ENCODE measurements at places on chromosomes 5 and 9.
A peak's percentile ranks its signal among the peaks of the same experiment; 100 is the strongest.

DNA sequence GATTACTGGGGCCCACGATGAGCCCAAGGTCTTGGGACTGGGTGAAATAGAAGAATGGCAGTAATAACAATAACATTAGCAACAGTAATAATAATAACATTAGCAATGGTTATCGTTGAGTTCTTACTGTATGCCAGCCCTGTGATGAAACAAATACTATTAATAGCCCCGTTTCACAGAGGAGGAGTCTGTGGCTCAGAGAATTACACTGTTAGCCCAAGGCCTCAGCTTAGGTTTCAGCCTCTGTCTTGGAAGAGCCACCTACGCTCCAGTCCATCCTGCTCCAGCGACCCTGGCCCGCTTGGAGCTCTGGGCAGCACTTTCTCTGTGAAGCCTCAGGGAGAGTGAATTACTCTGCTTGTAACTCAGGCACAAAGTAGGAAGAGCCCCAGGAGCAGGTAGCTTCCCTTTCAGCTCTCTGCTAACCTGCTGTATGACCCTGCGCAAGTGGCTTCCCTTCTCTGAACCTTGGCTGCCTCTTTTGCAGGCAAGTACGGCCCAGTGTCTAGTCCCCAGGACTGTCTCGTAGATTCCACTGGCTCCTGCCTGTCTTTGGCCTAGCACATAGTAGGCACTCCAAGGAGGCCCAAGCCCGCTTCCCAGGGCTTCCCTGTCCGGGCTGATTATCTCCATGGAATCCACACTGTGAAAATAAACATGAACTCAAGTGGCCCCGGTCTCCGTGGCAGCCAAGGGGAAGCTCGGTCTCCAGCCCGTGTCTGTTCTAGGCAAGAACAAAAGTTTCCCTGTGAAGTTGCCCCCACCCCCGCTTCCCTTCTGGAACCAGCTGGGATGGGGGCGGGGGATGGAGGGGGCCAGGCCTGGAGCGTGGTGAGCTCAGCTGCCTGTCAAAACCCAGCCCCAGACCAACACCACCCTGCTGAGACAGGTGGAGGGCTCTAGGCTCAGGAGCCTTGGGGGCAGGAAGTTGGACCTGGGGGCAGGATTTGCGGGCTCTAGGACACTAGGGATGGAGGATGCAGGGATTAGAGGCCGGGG, 26.2 kb upstream of the LMX1B start:
- peak; percentile 64 for DNase-seq

- no peak for DNase-seq
These were observed 26.9 kb downstream of the GPRIN1 start for GRCh38 chr5:176583076-176583475.

DNA sequence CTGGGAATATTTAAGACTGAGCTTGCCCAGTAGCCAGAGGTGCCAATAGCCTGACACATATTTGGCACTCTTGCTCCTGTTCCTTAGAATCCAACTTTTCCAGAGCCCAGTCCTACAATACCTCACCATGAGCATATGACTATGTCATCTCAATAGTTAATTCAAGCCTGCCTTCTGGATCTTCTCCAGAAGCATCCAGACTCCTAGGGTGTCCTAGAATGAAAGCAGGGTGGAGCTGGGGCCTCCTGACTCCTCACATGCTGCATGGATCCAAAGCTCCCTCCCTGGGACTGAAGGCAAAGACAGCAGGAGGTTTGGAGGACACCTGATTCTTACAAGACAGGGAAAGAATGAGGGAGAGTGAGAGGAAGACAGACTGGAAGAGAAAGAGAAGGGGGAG, 37.9 kb downstream of the SH3TC2 start:
- no peak for DNase-seq

DNA sequence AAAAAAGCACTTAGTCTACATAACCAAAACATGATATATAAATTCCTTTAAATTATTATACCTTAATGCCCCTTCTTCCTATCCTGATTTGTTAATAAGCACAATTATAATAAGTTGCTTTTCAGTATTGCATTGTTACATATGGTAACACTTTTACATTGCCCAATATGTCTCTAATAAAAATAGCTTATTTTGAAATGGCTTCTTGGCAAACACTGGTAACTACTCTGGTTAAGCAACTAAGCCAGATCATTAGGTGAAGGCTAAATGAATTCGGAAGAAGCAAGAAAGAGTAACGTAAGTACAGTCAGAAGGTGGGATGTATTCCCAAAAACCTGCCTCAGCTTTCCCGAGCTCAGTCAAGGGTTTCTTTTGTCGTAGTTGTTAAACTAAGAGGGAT, 85.3 kb downstream of the TTC39B start:
- no peak for DNase-seq

- no peak for DNase-seq
These were observed 3.3 kb upstream of the MEF2C start for GRCh38 chr5:88886252-88886651.

DNA sequence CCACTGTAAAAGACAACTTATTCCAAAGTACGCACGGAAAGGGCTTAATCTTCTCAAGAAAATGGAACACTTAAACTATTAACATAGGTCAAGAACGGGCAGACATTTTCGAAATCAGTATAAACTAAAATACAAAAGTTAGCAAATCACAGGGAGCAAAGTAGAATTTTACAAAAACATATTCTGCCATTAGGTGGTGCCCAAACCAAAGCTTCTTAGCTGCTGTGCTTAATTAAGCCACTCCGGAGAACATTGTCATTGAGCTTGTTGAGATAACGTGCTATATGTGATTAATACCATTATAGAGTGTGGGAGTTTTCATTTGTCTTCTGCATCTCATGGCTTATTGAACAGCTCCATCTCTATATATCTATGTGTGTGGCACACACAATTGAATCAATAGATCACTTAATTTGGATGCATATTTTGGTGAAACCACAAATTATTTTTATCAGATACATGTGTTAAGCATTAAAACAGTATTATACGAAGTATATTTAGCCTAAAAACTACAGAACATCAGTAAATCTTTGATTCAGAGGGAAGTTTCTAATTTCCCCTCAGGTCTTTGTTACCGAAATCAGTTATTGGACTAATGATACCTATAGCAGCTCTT, 23.4 kb downstream of the UBLCP1 start:
- no peak for DNase-seq

- no peak for DNase-seq
These were observed 53.4 kb downstream of the SNX18 start for GRCh38 chr5:54570916-54571315.

- DNase-seq, result no peak
These were observed 30.5 kb upstream of the EEIG1 start for GRCh38 chr9:128011071-128011817.

DNA sequence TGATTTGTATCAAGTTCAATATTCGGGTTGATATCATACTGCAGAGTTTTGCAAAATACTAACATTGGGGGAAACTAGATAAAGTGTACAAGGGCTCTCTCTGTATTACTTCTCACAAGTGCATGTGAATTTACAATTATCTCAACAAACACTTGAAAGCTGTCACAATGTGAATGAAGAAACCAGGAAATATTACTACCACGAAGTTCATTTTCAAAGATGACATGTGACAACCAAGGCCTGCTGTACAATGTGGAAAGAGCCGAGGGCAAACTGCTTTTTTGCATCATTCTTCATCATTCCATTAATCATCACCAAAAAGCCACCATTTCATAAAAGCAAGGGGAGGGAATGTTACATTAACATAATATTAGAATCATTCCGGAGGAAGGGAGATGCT, 310.0 kb downstream of the GLIS3 start:
- no peak for DNase-seq

DNA sequence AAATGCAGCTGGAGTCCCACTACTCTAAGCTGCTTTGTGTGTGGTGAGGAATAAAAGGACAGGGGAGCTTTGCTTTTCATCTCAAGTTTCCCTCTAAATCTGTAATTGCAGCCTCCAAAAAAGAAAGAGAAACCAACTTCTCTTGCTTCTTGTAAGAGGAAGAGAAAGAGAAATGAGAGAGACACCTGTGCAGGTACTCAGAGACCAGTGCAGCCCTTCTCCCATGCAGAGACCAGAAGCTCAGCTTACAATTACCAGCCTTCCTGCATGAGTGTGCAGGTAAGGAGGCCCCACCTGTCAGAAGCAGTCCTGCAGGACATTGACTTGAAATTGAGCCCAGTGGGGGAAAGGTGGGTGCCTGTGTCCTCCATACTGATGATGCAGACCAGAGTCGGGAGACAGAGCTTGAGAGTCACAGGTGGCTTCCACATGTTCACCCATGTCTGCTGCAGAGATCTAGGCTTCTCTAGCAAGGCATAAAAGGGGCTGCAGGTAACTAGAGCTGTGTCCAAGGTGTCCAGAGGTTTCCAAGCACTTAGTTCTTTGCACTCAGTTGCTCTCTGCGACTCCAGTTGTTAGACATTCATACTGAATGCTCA, 15.3 kb upstream of the MED10 start:
- DNase-seq, result no peak

GRCh38 chr5:154722936-154723335, 32.2 kb upstream of the LARP1 start:
- no peak for DNase-seq

DNA sequence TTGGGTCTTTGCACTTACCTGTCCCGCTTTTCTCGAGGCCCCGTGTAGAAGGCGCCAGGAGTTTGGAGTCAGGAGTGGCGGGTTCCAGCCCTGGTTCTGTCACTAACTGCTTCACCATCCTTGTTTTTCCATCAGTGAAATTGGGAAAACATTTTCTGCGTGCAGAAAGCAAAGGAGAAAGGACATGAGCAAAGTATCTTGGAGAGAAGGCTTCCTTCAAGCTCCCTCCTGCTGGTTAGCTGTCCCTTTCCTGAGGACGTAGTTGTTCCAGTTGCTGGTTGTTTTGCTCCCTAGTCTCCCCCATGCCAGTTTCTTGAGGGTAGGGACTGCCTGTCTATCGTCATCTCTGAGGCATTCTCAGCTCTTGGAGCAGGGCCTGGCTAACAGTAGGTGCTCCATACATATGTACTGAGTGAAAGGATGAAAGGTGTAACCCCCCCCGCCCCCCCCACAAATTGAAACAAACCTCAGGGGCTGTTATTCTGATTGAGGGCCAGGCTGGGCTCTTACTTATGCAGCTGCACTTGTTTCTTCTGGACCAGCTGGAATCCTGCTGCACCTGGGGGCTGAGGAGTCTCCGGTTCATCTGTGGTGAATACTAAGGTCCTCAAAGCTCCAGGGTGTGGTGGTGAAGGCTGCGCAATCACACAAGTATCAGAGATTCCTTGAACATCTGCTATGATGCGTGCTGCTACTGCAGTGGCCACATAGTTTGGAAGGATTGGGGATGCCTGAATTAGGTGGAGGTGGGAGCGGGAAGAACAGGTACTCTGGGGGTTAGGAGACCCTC, 1.0 kb downstream of the SMIM3 start:
- DNase-seq, result no peak

DNA sequence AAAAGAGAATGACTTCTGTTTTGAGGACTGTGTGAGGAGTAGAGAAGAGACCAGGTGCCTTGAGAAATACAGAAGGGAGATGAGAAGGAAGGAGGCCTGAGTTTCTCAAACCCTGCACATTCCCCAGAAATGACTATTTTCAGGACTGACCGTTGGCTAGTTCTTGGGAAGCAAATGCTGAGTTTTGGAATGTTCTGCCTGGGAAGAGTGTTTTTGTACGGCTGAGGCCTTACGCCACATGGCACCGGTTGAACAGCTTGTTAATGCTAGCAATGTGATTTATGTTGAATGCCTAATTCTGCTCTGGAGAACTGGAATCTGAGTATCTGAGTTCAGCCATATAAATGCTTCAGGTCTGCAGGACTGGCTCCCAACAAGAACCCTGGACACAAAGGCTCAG, 152.7 kb upstream of the ADAMTS16 start:
- DNase-seq, result no peak

DNA sequence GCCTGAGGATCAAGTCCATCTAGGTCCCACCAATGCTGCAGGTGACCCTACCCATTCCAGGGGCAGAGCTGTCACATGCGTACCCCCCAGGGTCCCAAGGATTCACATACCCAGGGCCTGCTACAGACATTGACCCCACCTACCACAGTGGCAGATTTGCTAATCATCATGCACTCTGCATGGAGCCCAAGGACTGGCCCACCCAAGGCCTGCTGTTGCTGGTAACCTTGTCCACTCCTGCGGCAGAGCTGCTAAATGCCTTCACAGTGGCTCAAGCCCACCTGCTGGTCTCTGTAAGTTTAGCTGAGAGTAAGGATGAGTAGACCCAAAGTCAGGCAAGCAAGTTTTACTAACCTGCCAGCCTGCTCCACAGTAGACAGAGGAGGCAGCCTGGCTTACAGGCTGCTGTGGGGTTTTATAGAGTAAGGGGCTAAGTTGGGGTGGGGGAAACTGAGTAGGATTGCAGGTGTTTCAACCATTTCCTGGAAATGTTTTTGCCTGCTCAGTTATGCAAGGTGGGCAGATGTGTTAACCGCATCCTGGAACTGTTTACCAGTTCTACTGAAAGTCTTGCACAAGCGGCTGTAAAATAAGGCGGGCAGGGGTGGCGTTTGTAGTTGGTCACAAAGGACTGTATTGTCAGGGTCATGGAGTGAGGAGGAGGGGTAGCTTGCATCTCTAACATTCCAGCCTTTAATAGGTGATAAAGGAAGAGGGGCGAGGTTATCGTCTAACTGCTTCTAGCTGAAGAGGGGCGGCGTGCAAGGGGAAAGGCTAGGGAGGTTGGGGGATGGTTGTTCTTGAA, 2163.5 kb upstream of the WWC1 start:
- DNase-seq, result no peak

Measured in left hindlimb (tissue), 1 donor.